ENCODE measurements at places on chromosomes 7 and 10. TPM values are rescaled to one million over a fixed set of nuclear protein-coding genes. Genes with fewer than 3 reads are reported as not detected.

Gene C1QL3
- total RNA-seq = 0.06 TPM

Gene HOXA6
- total RNA-seq = not detected

Gene TAS2R41
- total RNA-seq = not detected

Gene LIPN
- not detected for total RNA-seq

Gene WDFY4
- under 0.01 TPM for total RNA-seq

Gene LRRTM3
- not detected for total RNA-seq

Gene TSPAN33
- total RNA-seq = 0.06 TPM

Gene PNLIPRP3
- not detected for total RNA-seq

Gene EIF3A
- total RNA-seq = 140 TPM

Gene EPHB6
- 23.1 TPM for total RNA-seq

Gene UPK3B
- total RNA-seq = 0.19 TPM

Gene MDH2
- 62.2 TPM for total RNA-seq

Gene POMZP3
- 5.3 TPM for total RNA-seq

Gene ZNF804B
- not detected for total RNA-seq

Gene IRF5
- total RNA-seq = not detected

Gene ZNF736
- 9.5 TPM for total RNA-seq

Gene GRID1
- total RNA-seq = not detected

Gene SEMA4G
- 0.13 TPM for total RNA-seq

Gene OR6V1
- total RNA-seq = not detected

Gene PDAP1
- total RNA-seq = 45.3 TPM

Gene LRRC61
- total RNA-seq = not detected

Gene SUN3
- total RNA-seq = not detected

Gene SPDYE11
- total RNA-seq = not detected
